Urinary bladder (tissue), 4 donors: ENCODE measurements at places on chromosomes 5 and 9. TPM values are rescaled to one million over a fixed set of nuclear protein-coding genes. Genes with fewer than 3 reads are reported as not detected.

The SLC9A3 gene
- polyA plus RNA-seq = 2.8 TPM

The TRIM41 gene
- polyA plus RNA-seq = 20.6 TPM

The PCDHB5 gene
- polyA plus RNA-seq = 9.0 TPM

The CMYA5 gene
- 4.3 TPM for polyA plus RNA-seq

The TLN1 gene
- polyA plus RNA-seq = 533 TPM

The DMRT3 gene
- polyA plus RNA-seq = 0.09 TPM

DNA sequence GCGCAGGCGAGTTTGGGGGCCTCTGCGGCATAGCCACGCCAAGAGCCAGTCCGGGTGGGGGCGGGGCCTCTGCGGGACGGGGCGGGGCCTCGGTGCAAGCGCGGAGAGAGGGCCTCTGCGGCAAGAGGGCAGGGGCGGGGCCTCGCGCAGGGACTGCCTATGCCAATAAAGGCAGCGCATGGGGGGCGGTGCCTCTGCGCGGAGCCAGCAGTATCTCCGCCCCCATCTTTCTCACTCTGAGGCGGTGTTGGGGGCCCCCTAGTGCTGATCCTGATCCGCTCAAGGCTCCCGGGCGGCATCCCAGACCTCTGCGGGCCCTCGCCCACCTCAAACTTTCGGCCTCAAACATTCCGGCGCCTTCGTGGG, 9.2 kb upstream of the GPRIN1 start:
- DNase-seq = no peak

GRCh38 chr5:77312413-77312812, 101.9 kb downstream of the PDE8B start:
- no peak for DNase-seq

DNA sequence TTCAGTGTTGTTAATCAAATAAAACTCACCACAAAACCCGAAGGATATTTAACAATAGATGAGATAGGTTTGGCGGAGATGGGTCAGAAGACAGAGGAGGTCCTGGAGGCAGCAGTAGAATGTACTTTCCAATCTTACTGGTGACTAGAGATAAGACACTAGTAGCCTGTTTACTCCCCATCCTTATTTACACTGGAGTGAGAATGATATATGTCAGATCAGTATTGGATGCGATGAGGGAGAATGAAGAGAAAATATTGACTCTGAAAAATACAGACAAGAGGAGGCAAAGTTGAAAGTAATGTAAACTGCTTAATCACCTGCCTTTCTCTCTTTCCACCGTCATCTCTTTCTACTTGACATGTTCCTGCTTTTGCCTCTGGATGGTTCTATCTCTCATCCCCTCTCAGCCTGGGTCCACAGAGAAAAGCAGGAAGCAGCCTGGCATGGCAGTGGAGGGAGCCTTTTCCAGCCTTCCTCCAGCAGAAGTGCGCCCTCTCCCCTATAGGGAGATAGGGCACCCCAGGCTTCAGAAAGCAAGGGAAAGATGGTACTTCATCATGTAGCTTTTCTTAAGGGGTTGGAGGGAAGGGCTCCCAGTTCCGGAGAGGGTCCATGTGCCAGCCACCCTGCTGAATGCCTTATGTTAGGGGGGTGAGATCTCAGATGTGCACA, 11.1 kb downstream of the PALM2AKAP2 start:
- DNase-seq = no peak

DNA sequence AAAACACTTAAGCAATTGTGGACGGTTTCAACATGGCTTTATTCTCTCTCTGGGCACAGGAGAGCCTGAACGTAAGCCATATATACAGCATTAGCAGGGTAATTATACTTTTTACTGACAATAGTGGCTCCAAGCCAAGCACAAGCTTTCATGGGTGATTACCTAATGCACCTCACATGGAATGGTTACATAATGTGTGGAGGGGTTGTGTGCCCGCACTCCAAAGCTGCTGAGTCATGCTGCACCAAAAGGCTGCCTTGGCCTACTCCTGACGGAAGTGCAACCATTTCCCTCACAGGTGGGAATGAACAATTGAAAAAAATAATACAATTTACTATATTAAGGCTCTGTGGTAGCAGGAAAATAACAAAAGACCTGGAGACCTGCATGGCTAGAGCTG, 86.5 kb upstream of the ATP10B start:
- no peak for DNase-seq

- no peak for DNase-seq
Measured at GRCh38 chr5:143040622-143041021, 270.4 kb downstream of the ARHGAP26 start.
